IPS DF 6.9 (cell line): ENCODE measurements at places on chromosomes 3 and 15.

DNA sequence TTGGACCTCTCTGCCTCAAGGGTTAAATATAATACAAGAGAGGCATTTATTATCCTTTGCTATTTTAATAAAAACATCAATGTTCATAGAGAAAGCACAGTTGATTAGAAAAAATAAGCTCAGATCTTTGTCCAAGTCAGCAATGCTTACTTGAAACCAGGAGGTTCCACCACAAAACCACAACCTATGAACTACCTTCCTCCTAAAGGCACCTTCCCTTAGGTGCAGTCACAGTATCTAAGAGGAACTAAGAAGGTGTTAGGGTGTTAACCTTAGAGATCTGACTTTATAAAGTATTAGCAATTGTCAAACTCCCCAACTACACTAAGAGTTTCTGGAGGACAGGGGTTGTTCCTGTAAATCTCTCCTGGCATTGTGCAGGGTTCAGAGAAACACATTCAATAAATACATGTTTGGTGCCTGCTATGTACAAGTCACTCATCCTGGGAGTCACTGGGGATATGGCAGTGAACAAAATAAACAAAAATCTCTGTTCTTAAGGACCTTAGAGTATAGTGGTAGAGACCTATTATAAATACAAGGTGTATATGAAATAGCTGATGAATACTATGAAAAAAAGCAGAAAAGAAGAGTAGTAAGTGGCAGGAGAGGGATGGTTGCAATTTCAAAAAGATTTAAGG is 208.6 kb downstream of the NFKBIZ start:
- no peak for DNase-seq

DNA sequence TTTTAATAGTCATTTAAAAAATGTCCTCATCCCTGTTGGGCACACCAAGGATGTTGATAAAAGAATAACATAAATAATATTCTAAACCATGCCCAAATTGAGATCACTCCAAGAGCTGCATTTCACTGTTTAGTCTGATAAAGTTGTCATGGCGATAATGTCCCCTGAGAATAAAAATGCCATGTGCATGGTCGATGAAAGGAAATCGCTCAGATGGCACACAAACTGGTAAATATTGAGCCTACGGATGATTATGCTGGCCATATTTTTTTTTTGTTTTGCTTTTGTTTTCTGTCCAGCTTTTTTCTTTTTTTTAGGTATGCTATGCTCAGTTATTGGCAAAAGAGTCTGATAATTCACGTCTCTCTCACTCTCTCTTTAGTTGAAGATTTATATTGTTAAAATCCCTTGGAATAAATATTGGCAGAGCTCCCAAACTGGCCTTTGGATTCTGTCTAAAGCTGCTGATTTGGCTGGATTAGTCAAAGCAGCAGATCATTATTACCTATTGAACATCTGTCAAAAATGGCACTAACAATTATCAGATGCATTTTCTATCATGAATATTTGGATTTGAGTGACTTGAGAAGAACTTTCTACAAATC is 643.8 kb downstream of the SQOR start:
- no peak for DNase-seq

- DNase-seq = no peak
These were observed 7.1 kb upstream of the MUSTN1 start for GRCh38 chr3:52841981-52842340.

DNA sequence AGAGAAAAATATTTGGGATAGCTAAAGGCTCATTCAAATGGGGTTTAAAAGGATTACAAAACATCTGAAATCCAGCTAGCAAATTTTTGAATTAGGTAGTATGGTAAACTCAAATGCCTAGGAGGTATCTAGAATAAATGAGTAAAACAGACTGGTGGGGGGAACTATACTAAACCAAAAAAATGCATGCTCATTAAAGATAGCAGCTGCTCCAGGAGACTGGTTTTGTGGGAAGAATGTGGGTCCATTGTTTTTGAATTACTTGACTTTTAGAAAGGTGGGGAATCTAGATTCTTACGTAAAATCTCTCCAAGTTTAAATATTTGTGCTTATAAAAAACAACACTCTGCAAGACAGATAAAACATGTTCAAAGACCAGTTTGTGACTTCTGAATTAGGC is 73.8 kb downstream of the LEKR1 start:
- DNase-seq = no peak

GRCh38 chr15:66653398-66653797 is 48.6 kb upstream of the SMAD6 start:
- no peak for DNase-seq

DNA sequence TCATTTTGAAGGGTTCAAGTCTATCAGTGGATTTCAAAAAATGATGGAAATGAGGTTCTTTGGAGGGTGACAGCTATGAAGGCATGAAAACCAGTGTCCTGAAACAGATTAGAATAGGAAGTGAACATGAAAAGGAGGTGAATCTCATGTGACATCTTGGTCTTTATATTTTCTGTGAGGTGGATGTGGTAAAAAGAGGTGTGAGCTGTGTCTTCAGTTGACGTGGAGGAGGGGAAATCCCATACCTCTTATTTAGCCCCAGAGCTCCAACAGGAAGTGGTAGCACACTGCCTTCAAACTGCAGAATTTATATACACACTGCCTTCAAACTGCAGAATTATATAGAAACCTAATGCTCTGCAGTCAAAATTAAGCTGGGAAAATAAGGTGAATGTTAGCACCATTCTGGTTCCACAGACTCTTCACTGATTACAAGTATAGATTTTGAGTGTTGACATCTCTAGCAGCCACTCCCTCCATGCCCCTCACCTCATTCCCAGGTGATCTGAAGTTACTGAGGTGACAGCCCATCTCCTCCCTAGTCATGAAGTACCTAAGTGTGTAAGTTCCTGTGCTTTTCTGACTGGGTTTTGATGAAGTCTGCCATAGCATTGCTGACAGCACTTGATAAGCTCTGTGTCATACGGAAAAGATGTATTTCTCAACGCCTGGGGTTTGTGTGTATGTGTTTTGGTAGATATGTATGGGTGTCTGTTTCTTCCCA is 2.7 kb downstream of the RAB8B start:
- DNase-seq = no peak

GRCh38 chr15:70017801-70018200 is 79.9 kb downstream of the TLE3 start:
- DNase-seq = no peak

DNA sequence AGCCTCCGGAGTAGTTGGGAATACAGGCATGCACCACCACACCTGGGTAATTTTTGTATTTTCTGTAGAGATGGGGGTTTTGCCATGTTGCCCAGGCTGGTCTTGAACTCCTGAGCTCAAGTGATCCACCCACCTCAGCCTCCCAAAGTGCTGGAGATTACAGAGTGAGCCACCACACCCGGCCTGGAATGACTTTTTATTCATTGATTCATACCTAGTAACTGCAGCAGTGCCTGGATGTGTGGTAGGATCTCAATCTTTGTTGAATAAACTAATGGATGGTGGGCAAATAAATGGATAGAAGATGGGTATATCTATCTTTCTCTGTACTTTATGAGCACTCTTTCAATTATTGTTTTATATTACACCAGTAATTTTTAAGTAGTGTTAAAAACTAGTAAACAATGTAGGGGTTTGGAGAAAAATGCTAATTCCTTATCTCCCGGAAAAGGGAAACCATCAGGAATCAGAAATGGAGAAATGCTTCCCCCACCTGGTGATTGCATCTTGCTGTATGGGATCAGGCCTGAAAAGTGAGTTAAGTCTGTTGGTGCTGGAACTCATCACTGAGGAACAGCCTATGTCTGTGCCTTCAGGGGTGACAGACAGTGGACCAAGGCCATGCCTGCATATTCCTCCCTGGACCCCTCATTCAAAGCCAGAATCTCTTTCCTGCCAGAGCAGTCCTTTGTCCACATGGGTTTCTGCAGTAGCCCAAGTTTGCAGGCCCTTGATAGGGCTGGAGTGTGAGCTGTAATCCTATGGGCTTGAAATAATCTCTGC is 161.0 kb upstream of the CTDSPL start:
- DNase-seq = no peak

DNA sequence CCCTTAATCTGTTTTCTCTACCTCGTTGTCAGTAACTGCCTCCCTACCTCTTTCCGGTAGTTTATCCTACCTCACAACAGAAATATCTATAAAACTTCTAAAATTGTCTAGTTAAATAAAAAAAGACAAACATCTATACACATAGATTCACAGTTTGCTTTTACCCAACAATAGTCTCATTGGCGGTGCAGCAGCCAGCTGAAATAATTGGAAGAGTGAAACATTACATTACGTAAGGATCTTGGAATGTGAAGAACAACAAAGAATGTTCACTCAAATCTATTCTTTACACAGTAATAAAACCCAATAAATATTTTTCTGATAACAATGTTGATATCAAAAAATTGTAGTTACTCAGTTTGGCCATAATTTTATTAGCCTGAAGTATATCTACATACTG is 115.5 kb upstream of the ARPP21 start:
- DNase-seq = no peak

- no peak for DNase-seq
These were observed 44.9 kb upstream of the KLHL25 start for GRCh38 chr15:85839643-85840042.

- no peak for DNase-seq
These were observed 207.3 kb downstream of the LRTM1 start for GRCh38 chr3:54720604-54721003.

- DNase-seq = no peak
These were observed 282.1 kb downstream of the THSD4 start for GRCh38 chr15:71397377-71397776.

DNA sequence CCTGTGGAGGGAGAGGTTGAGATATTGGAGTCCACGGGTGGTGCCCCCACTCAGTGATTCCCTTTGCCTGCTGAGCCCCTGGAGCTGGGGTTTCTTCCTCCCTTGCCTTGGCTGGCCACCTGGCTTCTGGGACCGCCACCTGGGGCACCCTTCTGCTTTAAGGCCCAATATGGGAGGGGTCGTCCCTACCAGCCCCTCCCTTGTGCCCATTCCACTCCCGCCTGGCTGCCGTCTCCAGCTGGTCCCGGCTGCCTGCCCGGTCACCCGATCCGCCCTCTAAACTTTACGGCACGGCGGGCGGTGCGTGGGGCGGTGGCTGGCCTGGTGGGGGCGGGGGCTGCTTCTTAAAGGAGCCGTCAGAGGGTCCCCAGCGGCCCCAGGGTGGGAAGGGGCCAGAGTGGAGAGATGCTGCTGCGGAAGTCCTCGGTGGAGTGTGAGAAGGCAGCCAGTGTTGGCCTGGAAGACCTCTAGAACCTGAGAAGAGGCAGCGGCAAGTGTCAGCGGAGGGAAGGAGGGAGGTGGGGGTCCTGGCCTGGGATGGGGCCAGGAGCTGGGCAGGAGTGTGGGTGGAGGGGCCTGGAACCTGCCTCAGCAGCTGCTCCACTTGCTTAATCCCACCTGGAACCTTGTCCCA is 1.6 kb upstream of the SEMA3B start:
- no peak for DNase-seq

GRCh38 chr3:160911411-160911810 is 155.4 kb downstream of the PPM1L start:
- no peak for DNase-seq

DNA sequence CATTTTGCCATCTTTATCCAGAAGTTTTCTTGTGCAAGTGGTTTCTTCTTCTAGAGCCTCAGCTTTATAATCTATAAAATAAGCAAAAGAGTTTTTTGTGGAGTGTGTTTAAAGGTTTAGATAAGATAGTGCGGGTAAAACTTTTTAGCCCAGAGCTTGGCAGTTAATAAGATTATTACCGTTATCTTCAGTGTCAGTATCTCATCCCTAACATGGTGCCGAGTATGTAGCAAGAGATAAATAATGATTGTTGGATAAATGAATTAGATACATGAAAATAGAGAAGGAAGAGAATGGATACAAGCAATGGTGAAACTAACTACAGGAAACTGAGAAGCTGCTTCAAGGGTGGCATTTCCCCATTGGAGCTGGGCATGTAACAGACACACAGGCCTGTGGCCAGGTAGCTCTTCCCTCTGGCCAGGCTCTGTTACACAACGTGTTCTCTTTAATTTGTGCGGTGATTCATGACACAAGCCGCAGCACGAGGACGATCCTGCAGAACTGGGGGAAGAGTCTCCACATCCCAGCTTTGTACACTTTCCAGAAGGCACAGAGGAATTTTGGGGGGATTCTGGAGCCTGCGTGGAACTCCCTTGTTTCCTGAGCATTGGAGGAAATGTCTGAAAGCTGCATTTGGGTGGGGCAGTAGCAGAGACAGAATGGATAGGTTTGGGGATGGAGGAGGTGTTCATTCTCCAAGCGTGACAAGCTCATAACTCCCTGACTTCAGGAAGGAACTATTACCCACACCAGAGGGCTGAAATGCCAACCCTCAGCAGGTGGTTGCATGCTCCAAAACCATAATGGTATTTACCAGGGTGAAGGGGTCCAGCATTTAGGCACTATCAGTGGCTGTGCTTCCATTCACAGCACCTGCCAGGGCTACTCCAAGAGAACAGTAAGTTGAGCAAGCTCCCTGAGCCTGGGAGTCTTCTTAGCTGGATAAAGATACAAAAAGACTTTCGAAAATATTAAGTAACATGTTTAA is 14.2 kb upstream of the ST6GAL1 start:
- no peak for DNase-seq

- DNase-seq = no peak
These were observed 584.2 kb upstream of the DPPA4 start for GRCh38 chr3:109921509-109921908.

- DNase-seq = no peak
These were observed 46.2 kb downstream of the RORA start for GRCh38 chr15:61182946-61183345.

GRCh38 chr15:78064544-78064943 is 13.0 kb downstream of the TBC1D2B start:
- DNase-seq = no peak

DNA sequence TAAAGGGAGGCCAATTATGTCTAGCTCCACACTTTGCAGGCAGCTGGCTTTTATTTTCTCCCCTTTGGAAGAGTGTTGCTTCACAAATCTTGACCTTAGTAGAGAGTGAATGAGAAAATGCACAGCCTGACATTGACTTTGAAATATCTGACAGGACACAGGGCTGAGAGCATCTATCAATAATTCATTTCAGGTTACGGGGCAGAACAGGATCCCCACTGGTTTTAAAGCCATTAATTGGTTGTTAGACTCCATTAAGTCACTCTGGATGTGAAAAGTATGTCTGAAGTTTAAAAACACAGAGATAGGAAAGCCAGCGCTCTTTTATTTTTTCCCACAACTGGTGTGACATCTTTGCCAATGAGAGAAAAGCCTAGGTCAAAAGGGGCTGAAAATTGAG is 251.9 kb upstream of the TMC3 start:
- no peak for DNase-seq

- peak; percentile 41 for DNase-seq
These were observed 17.7 kb downstream of the EEFSEC start for GRCh38 chr3:128170866-128171516.

- no peak for DNase-seq
These were observed 5.0 kb downstream of the NUDT16 start for GRCh38 chr3:131386429-131387165.

GRCh38 chr3:146559388-146559787 is 15.0 kb upstream of the PLSCR1 start:
- DNase-seq = no peak

- DNase-seq = no peak
These were observed 2.0 kb downstream of the CCR5 start for GRCh38 chr3:46372492-46373359.

GRCh38 chr3:17505856-17506255 is 236.6 kb downstream of the TBC1D5 start:
- no peak for DNase-seq

- peak; percentile 16 for DNase-seq
These were observed 394.5 kb upstream of the DPPA4 start for GRCh38 chr3:109731639-109732473.

GRCh38 chr3:14507757-14508504 is 32.2 kb downstream of the GRIP2 start:
- no peak for DNase-seq

GRCh38 chr15:35038626-35039451 is 46.3 kb downstream of the NANOGP8 start:
- no peak for DNase-seq
